ENCODE measurements at places on chromosomes 12 and 14.

DNA sequence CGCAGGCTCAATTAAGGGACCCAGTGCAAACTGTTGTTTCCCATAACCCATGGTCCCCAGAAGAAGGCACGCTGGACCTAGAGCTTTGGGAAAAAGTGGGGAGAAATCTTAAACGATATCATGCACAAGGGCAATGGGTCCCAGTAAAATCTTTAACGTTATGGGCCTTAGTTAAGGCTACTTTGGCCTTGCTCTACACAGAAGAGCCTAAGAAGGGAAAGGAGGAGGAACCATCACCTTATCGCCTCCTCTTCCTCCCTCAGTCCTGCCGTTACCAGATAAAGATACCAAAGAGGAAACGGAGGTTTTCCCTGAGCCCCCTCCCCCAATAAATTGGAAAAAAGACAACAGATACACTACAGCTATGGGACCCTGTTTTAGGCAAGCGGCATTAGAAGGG is 116.9 kb downstream of the PPHLN1 start:
- DNase-seq, result no peak

- DNase-seq, result no peak
Observed at GRCh38 chr14:36085861-36086260, 90.7 kb downstream of the PTCSC3 start.

DNA sequence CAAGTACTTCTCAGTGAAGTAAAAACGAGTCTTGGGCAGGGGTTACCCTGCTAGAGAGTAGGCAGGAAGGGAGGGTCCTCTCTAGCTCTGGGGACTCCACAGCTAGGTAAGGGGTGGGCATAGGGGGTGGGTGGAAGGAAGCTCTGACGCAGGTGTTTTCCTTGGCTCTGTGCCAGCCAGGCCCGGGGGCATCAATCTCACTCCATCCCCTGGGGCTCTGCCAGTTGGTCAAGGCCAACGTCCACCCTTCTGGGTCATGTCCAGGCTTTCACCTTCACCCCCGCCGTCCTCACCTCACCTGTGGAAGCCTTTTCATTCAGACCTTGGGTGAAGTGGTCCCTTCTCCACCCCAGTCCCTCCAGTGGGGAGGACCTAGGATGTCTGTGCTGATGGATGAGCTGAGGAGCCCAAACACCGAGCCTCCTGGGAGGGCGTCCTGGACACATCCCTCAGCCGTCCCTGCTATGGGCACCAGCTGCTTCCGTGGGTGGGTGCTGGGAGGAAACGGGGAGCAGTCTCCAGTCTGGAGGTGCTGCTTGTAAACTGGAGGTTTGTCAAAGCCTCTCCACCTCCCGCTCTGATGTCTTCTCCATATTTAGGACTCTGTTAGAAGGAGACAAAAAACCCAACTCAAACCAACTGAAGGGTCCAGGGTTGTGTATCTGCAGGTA is 71.5 kb upstream of the SFSWAP start:
- DNase-seq, result no peak

DNA sequence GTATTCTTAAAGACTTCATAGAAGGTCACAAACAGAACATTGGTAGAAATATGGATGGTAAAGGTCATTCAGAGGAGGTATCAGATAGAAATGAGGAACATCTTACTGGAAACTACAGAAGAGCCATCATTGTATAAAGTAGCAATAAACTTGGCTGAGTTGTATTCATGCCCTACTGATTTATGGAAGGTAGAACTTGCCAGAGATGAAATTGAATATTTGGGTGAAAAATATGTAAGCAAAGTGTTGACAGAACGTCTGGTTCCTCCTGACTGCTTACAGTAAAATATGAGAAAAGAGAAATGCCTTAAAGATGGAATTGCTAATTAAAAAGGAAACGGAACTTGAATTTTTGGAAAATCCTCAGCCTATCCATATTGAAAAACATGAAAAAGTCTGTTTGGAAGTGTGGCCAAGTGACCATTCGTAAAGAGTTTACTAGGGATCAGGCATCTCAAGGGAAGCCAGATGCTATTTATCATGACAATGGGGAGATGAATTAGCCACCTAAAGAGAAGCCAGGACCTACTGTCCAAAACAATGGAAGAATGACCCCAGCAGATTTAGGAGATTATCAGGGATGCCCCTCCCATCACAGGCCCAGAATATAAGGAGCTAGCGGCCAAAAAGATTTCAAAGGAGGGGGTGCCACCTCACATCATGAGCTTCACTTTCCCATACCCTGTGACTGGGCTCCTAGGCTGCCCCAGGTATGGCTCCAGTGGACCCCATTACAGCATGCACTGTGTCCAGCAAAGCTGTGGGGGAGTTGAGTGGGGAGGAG is 189.3 kb downstream of the ITPR2 start:
- no peak for DNase-seq

GRCh38 chr12:57433370-57433769 is 1.2 kb upstream of the INHBC start:
- DNase-seq, result no peak

DNA sequence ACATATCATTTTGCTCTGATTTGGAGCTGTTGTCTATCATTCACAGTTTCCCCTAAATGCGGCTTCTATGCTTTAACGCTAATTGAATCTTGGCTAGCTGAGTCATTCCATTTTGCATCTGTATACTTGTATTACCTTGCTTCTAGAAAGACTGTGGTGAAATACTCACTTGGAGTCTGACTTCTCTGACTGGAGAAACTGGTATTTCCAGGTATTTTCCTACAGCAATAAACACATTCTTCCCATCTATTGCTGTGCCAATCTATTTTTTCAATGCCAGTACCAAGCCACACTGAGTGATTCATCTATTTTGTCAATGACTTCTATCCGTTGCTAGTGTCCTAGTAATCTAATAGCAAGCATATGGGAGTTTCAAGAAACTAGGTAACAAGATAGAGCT is 76.0 kb upstream of the ST8SIA1 start:
- DNase-seq, result no peak

DNA sequence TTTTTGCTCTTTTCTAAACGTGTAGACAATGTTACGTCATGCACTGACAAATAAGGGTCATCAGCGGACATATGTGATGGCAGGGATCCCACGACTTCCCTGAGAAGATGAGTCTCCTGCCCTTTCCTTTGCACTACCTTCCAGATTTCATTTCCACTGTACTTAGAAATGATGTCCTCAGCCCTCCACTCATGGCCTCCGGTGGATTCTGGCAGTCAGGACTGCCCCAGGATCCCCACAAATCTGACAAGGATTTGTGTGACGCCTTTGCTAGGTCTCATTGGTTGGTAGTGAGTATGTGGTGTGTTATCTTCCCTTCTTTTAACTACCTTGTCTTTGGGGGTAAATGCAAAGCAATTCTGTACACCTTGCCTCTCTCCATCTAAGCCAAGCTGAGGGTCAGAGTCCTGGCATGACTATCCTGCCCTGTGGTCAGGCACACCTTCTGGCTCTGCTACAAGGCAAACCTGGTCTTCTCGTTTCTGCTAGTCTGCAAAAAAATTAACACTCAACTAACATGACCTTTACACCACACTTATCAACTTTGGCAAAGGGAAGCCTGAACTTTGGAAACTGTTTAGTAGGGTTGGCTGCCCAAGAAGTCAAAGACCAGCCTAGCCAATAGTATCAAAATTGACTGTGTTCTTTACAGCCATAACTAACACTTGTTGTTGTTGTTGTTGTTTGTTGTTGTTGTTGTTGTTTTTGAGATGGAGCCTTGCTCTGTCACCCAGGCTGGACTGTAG is 17.3 kb upstream of the DHRS4 start:
- no peak for DNase-seq

GRCh38 chr14:93792391-93792790 is 4.1 kb upstream of the PRIMA1 start:
- DNase-seq, result no peak

DNA sequence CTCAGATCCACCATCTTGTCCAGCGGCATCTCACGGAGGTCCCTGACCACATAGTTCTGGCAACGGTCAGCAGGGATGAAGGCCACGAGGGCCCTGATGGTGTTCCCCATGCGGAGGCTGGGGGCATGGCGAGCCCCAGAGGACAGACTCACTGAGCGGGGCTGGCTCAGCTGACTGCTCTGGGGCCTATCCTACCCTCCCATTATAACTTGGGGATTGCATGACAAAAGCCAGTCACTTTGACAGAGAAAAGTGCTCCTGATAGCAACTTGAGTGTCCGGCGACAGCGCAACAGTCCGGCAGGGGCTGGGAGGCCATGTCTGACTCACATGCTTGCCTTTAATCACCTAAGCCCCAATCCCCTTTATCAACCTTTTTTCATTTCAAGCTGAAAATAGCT is at the start of gene LRRC10:
Gene LRRC10 (minus strand): TSS at position 179 of the 400 bp plus-strand sequence. CDS start 69 bp downstream, at position 110.
- no peak for DNase-seq

- no peak for DNase-seq
Observed at GRCh38 chr12:115072712-115073111, 388.7 kb upstream of the TBX3 start.

- no peak for DNase-seq
Observed at GRCh38 chr12:8696442-8697090, 1.2 kb upstream of the RIMKLB start.

DNA sequence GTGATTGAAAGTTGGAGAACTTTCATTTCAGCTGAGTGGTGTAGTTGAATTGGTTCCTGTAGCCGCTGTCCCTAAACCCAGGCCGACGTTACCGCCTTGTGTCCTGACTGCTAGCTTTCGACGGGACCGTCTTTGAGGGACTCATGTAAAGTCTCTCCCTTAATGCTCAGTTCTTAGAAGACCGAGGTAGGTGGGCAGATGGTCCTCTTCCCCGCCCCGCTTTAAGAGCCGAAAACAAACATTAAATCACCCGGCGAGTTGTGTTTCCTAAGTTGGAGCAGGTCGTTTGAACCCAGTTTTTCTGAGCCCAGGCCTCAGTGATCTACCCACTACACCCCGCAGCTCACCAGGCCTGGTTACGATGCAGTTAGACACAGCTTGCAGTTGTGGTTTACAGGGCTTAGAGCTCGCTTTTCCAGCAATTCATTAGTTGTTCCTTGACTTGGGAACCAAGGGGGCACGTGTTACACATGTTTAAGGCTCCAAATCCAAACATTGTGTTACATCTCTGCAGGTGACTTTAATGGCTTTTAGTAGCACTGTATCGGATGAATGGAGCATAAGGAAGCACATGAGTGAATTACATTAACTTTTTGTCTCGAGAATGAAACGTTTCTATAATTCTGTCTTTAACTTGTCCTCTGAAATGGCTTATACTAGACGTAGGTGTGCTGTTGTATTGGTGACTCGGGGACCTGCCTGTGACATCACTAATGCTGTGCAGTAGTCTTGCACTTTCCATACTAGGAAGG is 790 bp downstream of the NEDD1 start:
- DNase-seq, result no peak

GRCh38 chr14:33465846-33466700 is 484.8 kb downstream of the EGLN3 start:
- no peak for DNase-seq

GRCh38 chr14:74608959-74609611 is 3.0 kb downstream of the LTBP2 start:
- DNase-seq, result peak; percentile 77

DNA sequence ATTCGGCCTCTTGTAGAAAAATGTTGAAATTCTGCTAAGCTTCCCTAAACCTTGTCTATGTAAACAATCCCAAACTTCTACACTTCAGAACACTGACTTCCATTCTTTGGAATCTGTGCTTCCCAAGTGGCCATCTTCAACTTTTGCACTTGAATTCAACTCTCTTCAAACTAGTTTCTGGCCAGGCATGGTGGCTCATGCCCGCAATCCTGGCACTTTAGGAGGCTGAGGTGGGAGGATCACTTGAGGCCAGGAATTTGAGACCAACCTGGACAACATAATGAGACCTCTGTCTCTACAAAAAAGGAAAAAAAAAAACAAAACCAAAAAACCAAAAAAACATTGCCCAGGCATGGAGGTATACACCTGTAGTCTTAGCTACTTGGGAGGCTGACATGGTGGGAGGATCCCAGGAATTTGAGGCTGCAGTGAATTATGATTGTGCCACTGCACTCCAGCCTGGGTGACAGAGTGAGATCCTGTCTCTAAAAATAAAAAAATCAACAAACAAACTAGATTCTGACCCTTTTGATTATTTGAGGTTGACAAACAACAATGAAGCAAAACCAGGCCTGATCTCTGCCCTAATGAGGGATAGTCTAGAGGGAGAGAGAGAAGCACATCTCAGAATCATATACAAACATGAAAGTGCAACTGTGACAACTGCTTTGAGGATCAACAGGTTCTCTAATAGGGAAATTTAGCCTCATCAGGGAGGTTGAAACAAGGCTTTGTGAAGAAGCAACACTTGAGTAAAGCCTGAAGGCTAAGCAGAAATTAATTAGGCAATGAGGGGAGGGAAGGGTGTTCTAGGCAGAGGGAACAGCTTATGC is 11.6 kb upstream of the C12orf75 start:
- DNase-seq, result no peak

GRCh38 chr14:84671776-84672175 is 858.2 kb upstream of the FLRT2 start:
- no peak for DNase-seq

DNA sequence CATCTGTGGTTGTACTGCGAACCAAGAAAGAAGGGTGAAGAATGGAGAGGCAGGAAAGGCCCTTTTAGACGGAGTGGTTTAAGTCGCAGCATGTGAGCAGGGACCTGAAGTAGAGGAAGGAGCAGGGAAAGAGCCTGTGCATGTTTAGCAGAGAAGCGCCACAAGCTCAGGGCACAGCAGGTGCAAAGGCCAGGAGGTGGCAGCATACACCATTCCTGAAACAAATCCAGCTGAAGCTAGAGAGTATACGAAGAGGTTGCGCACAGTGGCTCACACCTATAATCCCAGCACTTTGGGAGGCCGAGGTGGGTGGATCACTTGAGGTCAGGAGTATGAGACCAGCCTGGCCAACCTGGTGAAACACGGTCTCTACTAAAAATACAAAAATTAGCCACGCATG is 49.9 kb downstream of the HELB start:
- DNase-seq, result no peak

DNA sequence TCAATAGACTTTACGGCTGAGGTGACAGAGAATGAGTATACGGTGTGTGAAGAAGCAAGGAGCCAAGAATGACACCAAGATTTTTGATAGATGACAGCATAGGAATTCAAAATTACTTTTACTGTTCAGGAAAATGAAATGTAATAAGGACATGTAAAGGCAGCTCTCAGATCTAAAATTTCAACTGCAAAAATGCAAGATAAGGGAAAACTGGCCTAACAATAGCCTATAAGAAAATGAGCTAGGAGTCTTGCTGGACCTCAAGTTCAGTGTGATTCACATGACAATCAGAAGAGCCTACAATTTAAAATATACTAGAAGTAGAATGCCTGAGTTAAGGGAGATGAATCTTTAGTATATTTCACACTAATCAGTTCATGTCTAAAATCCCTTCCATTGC is 102.0 kb downstream of the RPS29 start:
- no peak for DNase-seq

GRCh38 chr12:14802721-14803010 is 612 bp downstream of the WBP11 start:
- DNase-seq, result no peak
